ENCODE measurements at places on chromosomes 7 and 10. TPM values are rescaled to one million over a fixed set of nuclear protein-coding genes. Genes with fewer than 3 reads are reported as not detected.

The SEC24C gene
- 42.2 TPM for total RNA-seq

The OR9A2 gene
- total RNA-seq: not detected

DNA sequence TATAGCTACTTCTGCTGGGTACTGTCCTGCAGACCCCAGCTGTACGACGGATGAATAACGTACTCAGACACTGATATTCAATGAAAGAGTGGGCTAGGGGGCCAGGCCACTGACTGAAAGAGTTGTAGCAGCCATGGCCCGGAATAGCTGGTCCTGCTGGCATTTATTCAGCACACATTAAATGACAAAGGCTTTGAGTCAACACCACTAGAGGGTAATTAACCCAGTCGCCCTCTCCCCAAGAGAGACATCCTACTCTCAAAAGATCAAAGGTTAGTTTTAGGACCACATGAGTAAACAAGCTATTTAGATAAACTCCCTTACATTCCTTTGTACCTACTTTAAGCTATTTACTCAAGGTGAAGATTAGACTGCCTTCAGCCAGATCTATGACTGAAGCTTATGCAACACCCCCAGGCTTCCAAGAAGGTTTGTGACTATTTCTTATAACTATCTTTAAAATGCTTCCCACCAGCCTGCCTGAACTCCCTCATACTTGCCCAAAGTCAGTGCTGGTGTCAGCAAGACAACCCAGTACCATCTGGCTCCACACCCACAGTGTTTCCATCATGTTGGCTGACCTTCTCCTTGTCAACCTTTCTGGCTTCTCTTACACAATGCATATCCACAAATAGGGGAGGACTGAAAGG, 629.1 kb downstream of the SORCS1 start:
- H3K27ac ChIP-seq: no peak overlapping the region
- no peaks in the 10 kb centered on the region for H3K4me1 ChIP-seq
- H3K4me3 ChIP-seq: no peak overlapping the region

The RBM33 gene
- total RNA-seq: 30.8 TPM

- peak; percentile 89 for DNase-seq
- no peaks in the 10 kb centered on the region for H3K36me3 ChIP-seq
- H3K4me1 ChIP-seq: peaks cover 63% of the 10 kb centered on the region
- no peaks in the 10 kb centered on the region for H3K27me3 ChIP-seq
- H3K27ac ChIP-seq: peak overlapping the region; percentile 95
These were observed 46.3 kb downstream of the PDK4 start for GRCh38 chr7:95549818-95550529.

The C10orf105 gene
- 0.05 TPM for total RNA-seq

GRCh38 chr7:45920502-45921380, at the start of gene IGFBP3:
Gene IGFBP3 (minus strand): TSS chr7:45921272. CDS start chr7:45921140, 132 bp downstream.
- peak; percentile 60 for DNase-seq
- H3K36me3 ChIP-seq: peaks cover 14% of the 10 kb centered on the region
- H3K27me3 ChIP-seq: peaks cover 10% of the 10 kb centered on the region
- H3K4me1 ChIP-seq: peaks cover 56% of the 10 kb centered on the region
- peak within 1 kb of the TSS; percentile 75 for H3K4me3 ChIP-seq
- H3K27ac ChIP-seq: peak within 1 kb of the TSS; percentile 73

GRCh38 chr7:114819616-114820362, 102.1 kb upstream of the MDFIC start:
- no peak for DNase-seq
- no peaks in the 10 kb centered on the region for H3K4me1 ChIP-seq
- H3K4me3 ChIP-seq: no peak overlapping the region
- H3K27me3 ChIP-seq: no peaks in the 10 kb centered on the region
- no peaks in the 10 kb centered on the region for H3K36me3 ChIP-seq

- no peaks in the 10 kb centered on the region for H3K36me3 ChIP-seq
- no peak overlapping the region for H3K27ac ChIP-seq
- H3K4me3 ChIP-seq: no peak overlapping the region
- H3K4me1 ChIP-seq: no peaks in the 10 kb centered on the region
These were observed 7.8 kb downstream of the NPS start for GRCh38 chr10:127556916-127557315.

- peak overlapping the region; percentile 64 for H3K4me3 ChIP-seq
- no peaks in the 10 kb centered on the region for H3K4me1 ChIP-seq
- H3K27me3 ChIP-seq: peaks cover 99% of the 10 kb centered on the region
These were observed 752 bp downstream of the KLF14 start for GRCh38 chr7:130732980-130733930.

GRCh38 chr7:137443616-137444015, 100.1 kb upstream of the PTN start:
- H3K27me3 ChIP-seq: peaks cover 4% of the 10 kb centered on the region
- no peak for DNase-seq
- no peaks in the 10 kb centered on the region for H3K36me3 ChIP-seq
- peak overlapping the region; percentile 2 for H3K27ac ChIP-seq

DNA sequence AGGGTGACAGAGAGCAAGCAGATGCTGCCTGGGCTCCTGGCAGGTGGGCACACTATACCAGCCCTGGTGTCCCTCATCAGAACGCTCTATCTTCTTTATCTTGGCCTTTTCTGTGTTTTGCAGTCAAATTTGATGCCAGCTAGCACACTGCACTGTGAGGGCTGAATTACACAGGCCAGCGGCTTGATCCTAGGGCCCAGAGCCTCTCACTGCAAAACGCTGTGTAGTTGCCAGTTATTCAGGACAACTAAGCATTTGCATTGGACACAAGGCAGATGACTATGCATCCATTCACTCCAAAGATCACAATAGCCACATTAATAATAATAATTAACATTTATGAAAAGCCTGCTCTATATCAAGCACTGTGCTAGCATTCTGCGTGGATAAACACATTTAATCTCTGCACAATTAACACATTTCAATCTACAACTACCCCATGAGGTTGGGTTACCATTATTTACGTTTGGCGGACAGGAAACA, 100.3 kb downstream of the PAXIP1 start:
- no peak for DNase-seq
- H3K4me3 ChIP-seq: no peak overlapping the region
- H3K4me1 ChIP-seq: no peaks in the 10 kb centered on the region
- no peak overlapping the region for H3K27ac ChIP-seq
- peaks cover 31% of the 10 kb centered on the region for H3K27me3 ChIP-seq
- H3K36me3 ChIP-seq: no peaks in the 10 kb centered on the region

DNA sequence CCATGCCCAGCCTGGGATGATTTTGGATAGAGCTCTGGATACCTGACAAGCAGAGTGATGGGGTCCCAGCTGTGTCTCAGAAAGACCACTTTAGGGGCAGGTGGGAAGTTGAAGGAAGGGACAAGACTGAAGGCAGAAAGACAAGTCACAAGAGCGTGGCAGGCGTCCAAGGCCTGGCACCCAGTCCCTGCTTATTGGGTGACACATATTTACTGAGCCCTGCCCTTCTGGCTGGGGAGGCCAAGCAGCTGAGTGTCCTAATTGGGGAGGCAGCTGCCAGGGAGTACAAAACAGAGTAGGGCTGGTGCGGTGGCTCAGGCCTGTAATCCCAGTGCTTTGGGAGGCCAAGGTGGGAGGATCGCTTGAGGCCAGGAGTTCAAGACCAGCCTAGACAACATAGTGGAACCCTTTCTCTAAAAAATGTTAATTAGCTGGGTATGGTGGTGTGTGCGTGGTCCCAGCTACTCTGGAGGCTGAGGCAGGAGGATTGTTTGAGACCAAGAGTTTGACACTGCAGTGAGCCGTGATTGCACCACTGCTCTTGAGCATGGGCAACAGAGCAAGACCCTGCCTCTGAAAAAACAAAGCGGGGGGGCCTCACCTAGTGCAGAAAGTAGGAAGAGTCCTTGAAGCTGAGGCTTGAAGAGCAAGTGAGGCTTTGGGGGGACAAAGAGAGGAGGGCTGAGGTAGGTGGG, 53.0 kb upstream of the GTF2I start:
- peaks cover 20% of the 10 kb centered on the region for H3K4me1 ChIP-seq
- no peak overlapping the region for H3K4me3 ChIP-seq
- peak; percentile 36 for DNase-seq
- no peaks in the 10 kb centered on the region for H3K27me3 ChIP-seq
- H3K27ac ChIP-seq: peak overlapping the region; percentile 16

DNA sequence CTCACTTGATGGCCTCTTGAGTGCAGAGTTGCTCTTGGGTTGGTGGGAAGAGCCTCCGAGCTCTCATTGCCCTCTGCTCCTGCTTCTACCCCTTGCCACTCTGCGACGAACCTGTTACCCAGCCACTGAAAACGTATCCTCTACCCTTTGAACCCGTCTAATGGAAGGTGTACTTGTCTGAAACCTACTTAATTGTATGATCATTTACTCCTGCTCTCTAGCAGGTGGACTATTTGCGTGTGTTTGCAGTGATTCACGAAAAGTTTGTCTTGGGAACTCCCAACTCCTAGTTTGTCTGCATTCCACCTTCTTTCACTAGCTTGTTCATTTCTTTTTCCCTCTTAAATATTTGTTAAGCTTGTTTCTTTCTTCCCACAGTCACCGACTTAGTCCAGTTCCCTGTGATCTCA, 503 bp downstream of the CROT start:
- DNase-seq: no peak

- H3K27me3 ChIP-seq: no peaks in the 10 kb centered on the region
- H3K36me3 ChIP-seq: peaks cover 35% of the 10 kb centered on the region
These were observed 10.7 kb downstream of the HBP1 start for GRCh38 chr7:107179326-107180164.
